Stimulated activated CD4-positive, alpha-beta T cell treated with anti-CD3 and anti-CD28 coated beads, Interleukin-15, amount 100 ng/mL, for 24 hours (primary cell): ENCODE measurements at places on chromosomes 1 and 21.

- DNase-seq = no peak
Observed at GRCh38 chr1:230824551-230824918, 43.8 kb downstream of the C1orf198 start.

- DNase-seq = no peak
Observed at GRCh38 chr1:80892539-80892938, 908.2 kb upstream of the ADGRL2 start.

DNA sequence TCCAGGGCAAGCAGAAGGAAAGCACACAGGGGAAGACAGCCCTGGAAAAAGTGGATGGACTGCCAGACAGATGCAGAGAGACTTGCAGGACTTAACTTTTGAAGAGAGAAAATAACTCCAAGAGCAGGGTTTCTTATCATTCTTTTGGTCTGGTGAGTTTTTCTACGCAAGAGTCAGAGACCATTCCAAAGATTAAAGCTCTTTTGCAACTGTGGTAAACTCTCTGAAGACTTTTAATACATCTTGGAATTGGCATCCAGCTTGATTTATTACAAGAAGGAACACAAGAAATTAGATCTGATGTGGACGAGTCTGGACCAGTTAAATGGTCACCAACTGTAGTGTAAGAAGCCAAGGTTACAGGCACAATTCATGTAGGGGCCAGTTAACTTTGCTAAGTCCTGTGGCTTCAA is 153.4 kb downstream of the SIPA1L2 start:
- no peak for DNase-seq

GRCh38 chr1:31828341-31828740 is 12.5 kb upstream of the SPOCD1 start:
- DNase-seq = no peak

- DNase-seq = no peak
Observed at GRCh38 chr1:14649976-14650375, 51.5 kb downstream of the KAZN start.

- DNase-seq = no peak
Observed at GRCh38 chr1:116182019-116182714, 71.0 kb downstream of the MAB21L3 start.

- DNase-seq = no peak
Observed at GRCh38 chr1:82317671-82318070, 516.9 kb downstream of the ADGRL2 start.

- DNase-seq = no peak
Observed at GRCh38 chr1:195754874-195755273, 853.4 kb downstream of the KCNT2 start.

DNA sequence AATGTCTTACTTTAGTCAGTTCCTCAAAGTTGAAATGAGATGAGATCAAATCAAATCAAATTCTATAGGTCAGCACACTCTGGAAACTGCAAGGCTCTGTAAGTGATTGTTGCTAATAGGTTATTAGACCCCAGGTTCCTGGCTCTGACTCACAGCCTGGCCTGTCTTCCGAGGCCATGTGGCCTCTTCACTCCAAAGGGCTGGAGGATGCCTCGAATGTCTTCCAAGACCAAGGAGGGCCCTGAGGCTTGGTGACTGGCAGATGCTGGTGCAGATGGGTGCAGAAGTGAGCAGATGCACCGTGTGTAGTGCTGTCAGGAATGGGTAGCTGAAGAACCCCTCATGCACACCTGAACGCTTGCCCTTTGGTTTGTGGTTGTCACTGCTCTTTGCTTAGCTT is 113.4 kb downstream of the MAB21L3 start:
- DNase-seq = no peak

- DNase-seq = peak; percentile 51
Observed at GRCh38 chr1:100543640-100544039, 5.7 kb downstream of the GPR88 start.

GRCh38 chr1:31746687-31747086 is 17.5 kb downstream of the ADGRB2 start:
- no peak for DNase-seq

DNA sequence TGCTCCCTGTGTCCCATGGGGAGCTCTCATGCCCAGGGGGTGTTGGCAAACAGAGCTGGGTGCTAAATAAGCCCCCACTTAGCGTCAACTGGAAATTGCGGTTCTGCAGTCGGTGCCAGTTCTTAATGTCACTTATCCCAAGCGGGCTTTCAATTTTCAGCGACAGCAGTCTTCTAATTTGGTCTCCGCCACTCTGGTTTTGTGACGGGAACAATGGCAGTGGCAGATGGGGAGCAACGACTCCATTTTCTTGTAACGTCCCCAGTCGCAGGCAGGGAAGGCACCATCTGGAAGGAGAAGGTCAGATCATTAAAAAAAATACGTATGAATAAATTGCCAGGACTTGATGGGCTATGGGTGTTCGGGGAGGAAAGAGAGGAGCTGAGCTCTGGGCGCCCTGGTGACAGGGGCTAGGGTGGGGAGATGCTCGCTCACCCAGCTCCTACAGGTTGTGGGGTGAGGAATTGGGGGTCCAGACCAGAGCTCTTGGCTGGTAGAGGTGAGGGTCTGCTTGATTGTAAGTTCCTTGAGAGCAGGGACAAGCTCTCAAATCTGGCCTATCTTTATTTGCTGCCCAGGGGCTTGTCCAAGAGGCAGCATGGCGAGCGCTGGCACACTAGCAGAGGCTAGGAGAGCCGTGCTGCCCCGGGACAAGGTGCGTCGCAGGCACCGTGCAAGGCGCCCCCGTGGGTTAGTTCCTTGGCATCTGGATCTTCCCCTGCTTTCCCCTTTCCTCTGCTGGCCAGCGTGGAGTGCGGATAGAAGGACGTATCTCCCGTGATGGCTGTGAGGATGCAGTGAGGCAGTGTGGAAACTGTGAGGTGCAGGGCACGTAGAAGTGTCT is 105.8 kb downstream of the ARHGEF10L start:
- no peak for DNase-seq

DNA sequence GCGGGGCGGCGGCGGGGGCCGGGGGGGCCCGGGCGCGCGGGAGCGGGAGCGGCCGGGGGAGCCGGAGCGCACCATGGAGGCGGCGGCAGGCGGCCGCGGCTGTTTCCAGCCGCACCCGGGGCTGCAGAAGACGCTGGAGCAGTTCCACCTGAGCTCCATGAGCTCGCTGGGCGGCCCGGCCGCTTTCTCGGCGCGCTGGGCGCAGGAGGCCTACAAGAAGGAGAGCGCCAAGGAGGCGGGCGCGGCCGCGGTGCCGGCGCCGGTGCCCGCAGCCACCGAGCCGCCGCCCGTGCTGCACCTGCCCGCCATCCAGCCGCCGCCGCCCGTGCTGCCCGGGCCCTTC is 546 bp downstream of the SKI start:
- DNase-seq = peak; percentile 51

DNA sequence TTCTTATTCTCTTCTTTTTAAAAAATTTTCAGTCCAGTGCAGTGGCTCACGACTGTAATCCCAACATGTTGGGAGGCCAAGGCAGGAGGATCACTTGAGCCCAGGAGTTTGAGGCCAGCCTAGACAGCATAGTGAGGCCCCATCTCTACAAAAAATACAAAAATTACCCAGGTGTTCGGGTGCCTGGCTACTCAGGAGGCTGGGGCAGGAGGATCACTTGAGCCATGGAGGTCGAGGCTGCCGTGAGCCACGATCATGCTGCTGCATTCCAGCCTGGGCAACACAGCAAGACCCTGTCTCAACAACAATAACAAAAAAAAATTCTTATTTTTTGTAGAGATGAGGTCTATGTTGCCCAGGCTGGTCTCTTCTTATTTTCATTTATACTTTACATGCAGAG is 7.9 kb downstream of the PLA2G2D start:
- no peak for DNase-seq

DNA sequence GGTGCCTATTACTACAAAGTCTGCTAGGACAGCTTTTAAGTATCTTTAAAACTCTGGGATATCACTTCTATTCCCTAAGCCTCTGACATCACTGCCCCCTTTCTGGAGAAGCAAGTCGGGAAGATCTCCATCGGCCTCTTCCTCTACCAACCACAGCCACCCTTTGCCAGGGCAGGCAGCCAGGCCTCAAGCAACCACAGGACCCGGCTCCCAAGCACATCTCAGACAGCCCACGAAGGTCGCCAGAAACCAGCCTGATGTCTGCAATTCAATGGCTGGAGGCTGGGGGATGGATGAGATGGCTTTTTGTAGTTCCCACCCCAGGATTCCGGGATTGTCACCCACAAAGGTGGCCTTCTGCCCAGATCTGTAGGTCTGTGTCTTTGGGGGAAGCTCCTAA is 70.7 kb downstream of the LGR6 start:
- DNase-seq = no peak

GRCh38 chr1:89708751-89709375 is 75.9 kb downstream of the LRRC8C start:
- DNase-seq = no peak

GRCh38 chr1:219189952-219190351 is 16.3 kb downstream of the LYPLAL1 start:
- DNase-seq = no peak

DNA sequence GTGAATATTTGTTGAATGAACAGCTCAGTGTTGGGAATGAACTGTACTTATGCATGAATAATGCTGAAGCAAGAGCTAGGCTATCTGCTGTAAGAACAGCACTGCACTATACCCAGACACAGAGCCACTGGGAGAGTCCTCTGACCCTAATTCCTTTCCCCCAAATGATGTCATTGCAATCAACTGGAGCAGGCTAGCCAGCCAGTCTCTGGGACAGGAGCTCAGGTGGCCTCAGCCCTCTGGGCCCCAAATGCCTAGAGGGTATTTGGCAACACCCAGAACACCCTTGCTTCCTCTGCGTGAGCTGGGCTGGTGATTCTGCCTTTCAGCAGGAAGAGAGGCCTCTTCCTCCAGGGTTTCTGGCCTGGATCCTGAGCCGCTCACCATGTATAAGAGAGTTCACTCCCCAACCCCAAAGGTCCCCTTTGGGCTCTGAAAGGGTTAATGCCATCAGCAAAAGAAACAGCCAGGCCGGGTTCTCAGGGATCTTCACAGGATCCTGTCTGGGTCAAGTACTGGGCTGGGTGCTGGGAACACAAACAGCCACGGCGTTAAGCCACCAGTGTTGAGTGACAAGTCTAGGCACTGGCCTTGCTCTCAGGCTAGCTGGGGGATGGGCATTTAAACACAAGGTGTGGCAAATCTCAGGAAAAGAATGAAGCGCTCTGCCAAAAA is 3.7 kb upstream of the PADI4 start:
- DNase-seq = no peak

DNA sequence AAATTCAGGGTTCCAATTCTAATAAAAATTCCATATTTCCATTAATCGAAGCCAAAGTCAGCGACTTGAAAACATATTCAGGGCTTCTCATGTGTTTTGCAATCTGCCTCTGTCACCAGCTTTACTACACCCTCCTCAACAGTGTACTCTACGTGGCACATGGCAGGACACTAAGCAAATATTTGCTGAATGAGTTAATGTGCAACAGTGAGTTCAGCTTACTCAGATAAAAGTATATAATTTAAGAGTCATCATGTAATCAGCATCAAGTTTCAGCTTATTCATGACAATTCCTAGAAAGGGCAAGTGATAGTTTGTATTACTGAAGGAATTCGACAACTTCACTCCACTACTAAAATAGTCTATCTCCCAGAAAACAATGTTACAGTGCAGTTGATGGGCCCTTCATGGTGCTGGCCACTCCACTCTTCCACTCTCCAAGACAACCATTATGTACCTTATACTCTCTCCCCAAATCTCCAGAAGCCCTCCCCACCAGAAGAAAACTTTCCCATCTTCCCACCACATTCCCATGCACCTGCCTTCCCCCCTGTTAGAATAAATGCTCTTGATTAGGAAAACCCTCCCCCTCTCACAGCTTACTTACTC is 97.3 kb downstream of the TTLL7 start:
- no peak for DNase-seq
